ENCODE measurements at places on chromosomes 12 and 14. TPM values are rescaled to one million over a fixed set of nuclear protein-coding genes. Genes with fewer than 3 reads are reported as not detected.
A peak's percentile ranks its signal among the peaks of the same experiment; 100 is the strongest.

Gene LRP6
- 17.3 TPM for total RNA-seq

DNA sequence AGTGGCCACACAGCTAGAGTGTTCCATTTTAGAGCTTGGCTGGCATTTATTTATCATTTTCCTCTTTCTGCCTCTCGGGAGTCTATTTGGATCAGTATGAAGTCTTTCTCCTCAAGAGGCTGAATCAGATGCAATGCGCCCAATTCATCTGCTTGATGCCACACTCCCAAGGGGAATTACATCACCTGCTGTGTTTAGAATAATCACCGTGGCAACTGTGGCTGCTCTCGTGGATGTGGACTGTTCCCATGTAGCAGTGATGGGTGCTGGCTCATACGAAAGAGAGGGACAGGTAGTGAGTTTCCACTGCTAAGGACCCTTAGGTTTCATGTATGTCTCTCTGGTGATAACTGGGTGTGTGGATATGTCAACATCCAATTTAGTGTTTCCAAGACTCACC is 70.7 kb downstream of the SRRM4 start:
- H3K27me3 ChIP-seq, result no peaks in the 10 kb centered on the region
- no peaks in the 10 kb centered on the region for H3K36me3 ChIP-seq

- H3K4me1 ChIP-seq, result no peaks in the 10 kb centered on the region
- peaks cover 81% of the 10 kb centered on the region for H3K27me3 ChIP-seq
- no peaks in the 10 kb centered on the region for H3K36me3 ChIP-seq
- H3K27ac ChIP-seq, result no peak overlapping the region
- DNase-seq, result no peak
These were observed 68.2 kb upstream of the FAM181A start for GRCh38 chr14:93858896-93859295.

GRCh38 chr12:21615431-21615830 is 10.8 kb upstream of the GYS2 start:
- peak; percentile 2 for DNase-seq
- H3K27me3 ChIP-seq, result no peaks in the 10 kb centered on the region
- H3K4me3 ChIP-seq, result no peak overlapping the region
- no peak overlapping the region for H3K27ac ChIP-seq
- H3K4me1 ChIP-seq, result no peaks in the 10 kb centered on the region
- no peaks in the 10 kb centered on the region for H3K36me3 ChIP-seq

DNA sequence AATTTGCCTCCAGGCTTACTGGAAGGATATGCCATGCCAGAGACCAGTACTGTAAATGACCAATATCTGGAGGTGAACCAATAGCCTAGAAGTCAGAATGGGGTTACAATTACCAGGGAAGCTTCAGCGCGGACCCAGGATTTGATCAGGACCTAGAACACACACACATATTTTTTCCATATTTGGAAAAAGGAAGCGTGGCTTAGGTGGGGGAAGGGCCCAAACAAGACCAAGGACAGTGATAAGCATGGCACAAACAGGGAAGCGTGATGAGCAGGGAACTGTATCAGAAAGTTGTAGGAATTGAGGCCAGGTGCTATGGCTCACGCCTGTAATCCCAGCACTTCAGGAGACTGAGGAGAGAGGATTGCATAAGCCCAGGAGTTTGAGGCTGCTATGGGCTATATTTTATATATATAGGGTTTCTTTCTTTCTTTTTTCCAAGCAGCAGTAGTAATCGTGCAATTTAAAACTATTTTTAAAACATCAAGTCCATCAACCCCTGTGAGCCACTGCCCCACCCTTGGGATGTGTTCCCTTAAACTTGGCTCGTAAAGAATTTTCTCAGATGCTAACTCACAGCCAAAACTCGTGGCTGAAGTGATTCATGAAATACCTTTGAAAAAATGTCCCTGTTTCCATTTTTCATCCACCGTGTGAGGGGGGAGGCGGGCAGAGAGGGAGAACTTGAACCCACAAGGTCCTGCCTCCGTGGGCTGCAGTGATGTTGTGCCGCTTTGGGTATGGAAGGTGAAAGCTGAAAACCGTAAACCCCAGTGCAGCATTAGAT is 16.7 kb downstream of the HRK start:
- H3K27ac ChIP-seq, result peak overlapping the region; percentile 45
- peaks cover 25% of the 10 kb centered on the region for H3K4me1 ChIP-seq
- peak; percentile 92 for DNase-seq
- peak overlapping the region; percentile 34 for H3K4me3 ChIP-seq

Gene DCN
- not detected for total RNA-seq

DNA sequence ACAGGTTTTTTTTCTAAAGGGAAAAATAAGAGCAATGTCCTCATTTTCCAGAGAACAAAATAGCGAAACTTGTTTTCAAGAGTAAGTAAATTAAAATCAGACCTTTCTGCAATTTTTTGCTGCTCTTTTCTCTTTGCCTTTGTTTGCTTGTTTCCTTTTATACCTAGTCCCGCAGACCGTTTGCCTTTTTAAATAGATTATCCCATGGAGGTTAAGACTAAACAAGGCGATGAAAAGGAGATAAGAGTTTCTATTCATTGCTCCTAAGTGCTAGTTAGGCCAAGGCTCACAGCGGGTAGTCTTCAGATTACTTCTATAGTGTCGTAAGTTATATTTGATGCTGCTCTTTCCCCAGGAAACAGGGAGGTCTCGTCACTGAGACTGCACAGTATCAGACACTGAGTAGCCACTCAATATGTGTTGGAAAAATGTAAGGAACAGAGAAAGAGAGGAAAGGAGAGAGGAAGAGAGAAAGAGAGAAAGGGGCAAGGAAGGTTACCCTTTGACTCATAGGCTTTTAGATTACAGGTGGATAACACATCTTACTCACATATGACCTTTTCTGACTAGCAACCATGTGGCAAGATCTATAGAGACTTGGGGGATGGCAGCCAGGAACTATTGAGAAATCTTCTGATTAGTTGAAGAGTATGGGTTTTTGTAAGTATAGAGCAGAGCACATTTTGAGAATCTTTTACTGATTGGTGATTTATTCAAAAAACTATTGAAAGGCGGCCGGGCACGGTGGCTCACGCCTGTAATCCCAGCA is 107.5 kb upstream of the PARP11 start:
- DNase-seq, result no peak
- H3K4me3 ChIP-seq, result no peak overlapping the region
- H3K27me3 ChIP-seq, result peaks cover 13% of the 10 kb centered on the region
- H3K27ac ChIP-seq, result no peak overlapping the region
- H3K4me1 ChIP-seq, result no peaks in the 10 kb centered on the region

DNA sequence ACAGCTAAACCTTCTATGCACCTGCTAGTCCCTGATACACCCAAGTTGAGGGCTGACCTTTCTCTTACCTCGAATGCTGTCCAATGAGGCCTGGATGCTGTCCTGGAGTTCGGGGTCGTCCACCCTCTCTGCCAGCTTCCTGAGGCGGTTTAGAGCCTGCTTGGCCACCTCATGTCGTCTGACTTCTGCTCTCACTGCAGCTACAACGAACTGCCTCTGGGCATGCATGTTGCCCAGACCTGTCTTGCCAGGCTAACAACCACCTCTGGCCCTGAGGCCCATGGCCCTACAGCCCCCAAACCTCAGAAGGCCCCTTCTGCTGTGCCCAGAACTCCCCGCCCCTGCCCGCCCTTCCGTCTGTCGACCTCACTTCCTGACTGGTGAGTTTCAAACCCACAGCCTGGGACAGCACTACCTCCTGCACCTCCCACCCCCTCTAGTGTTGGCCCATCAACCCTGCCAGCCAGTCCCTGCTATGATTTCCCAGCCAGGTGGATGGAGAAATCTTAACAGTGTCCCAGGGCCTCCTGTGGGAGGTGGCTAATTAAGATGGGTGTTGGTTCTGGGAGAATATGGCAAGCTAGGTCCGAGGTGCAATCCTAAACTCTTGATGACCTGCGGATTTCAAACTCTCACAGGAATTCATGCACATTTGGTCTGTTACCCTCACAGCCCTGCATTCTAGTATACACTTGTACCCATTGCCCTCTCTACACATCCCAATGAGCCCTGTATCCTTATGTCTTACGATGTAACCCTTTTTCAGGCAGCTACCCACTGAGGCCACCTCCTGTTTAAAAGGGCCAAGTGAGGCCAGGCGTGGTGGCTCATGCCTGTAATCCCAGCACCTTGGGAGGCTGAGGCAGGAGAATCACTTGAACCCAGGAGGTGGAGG is 2.7 kb upstream of the TSPAN31 start:
- peaks cover 2% of the 10 kb centered on the region for H3K36me3 ChIP-seq
- H3K4me3 ChIP-seq, result no peak overlapping the region
- H3K27me3 ChIP-seq, result peaks cover 26% of the 10 kb centered on the region
- DNase-seq, result peak; percentile 19
- H3K27ac ChIP-seq, result no peak overlapping the region

DNA sequence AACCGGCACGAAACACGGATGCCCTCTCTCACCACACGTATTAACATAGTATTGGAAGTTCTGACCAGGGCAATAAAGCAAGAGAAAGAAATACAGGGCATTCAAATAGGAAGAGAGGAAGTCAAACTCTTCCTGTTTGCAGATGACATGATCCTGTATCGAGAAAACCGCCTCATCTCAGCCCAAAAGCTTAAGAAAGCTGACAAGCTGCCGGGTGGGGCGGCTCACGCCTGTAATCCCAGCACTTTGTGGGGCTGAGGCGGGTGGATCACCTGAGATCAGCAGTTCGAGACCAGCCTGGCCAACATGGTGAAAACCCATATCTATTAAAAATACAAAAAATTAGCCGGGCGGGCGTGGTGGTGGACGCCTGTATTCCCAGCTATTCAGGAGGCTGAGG is 17.7 kb downstream of the OR6S1 start:
- no peaks in the 10 kb centered on the region for H3K27me3 ChIP-seq
- no peaks in the 10 kb centered on the region for H3K36me3 ChIP-seq
- H3K4me1 ChIP-seq, result peaks cover 12% of the 10 kb centered on the region
- H3K27ac ChIP-seq, result no peak overlapping the region

DNA sequence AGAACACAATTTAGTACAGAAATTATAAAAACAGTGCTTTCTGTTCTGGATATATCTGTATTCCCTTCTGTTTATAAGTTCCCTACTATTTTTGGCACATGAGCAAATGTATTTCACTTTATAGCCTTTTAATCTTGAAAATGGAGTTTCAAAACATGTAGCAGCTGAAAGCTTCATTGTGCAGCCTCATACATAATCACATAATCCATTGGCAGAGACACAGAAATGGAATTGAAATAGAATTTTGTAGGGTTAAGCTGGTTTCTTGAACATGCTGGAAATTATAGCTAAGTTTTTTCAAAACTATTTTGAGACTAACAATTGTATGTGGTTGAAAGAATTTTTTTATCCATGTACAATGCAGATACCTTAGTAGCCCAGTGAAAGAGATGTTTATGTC is 614.3 kb upstream of the MDGA2 start:
- H3K27ac ChIP-seq, result no peak overlapping the region
- no peak for DNase-seq
- no peaks in the 10 kb centered on the region for H3K4me1 ChIP-seq
- no peaks in the 10 kb centered on the region for H3K36me3 ChIP-seq
- no peak overlapping the region for H3K4me3 ChIP-seq
- no peaks in the 10 kb centered on the region for H3K27me3 ChIP-seq

Gene FGF6
- not detected for total RNA-seq

DNA sequence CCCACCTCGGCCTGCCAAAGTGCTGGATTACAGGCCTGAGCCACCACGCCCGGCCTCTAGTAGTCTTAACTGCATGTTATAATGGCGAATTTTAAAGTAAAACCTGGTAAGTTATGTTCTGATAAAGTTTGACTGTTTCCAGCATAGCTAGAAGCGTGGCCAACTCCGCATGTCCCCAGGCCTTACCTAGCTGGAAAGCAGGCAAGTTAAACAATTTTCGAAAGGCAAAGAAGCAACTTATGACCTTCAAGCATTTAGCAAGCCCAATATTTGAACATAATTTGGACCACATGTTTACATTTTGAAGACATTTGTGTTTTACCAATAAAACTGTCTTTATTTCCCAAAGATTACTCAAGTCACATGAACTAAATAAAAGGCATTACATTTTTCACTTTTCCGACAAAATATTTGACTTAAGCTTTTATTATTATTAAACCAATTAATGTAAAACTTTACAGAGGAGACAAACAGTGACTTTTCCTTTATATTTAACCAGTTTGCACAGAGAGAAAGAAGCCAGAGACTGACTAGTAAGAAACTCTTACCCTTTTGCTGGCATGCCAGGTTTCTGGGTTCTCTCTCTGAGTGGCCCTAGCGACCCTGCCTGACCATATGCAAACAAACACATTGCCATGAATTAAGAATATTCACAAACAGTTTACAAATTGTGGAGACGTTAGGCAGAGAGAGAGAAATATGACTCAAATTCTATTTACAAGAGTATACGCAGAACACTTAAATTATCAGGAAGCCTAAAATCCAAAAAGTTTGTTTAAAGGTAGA is 106.3 kb downstream of the RIN3 start:
- H3K4me1 ChIP-seq, result peaks cover 26% of the 10 kb centered on the region
- H3K4me3 ChIP-seq, result no peak overlapping the region
- H3K36me3 ChIP-seq, result peaks cover 24% of the 10 kb centered on the region
- peak overlapping the region; percentile 49 for H3K27ac ChIP-seq
- no peaks in the 10 kb centered on the region for H3K27me3 ChIP-seq

Gene FGD4
- 3.9 TPM for total RNA-seq

DNA sequence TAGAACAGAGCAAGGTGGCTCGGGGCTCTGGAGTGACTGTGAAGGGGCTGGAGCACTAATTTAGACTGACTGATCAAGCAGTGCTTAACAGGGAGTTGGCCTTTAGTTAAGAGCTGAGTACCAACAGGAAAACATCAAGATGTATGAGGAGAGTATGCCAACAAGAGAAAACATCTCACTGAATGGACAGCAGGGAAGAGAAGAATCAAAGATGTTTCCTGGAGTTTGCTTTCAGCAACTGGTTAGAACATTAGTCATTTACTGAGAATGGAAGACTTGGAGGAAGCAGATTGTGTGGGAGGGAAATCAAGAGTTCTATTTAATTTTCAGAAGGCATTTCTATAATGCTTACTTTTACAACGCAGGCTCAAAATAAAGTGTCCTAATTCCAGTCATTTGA is 259.3 kb downstream of the ADAMTS20 start:
- H3K4me1 ChIP-seq, result peaks cover 5% of the 10 kb centered on the region
- no peak overlapping the region for H3K27ac ChIP-seq
- H3K4me3 ChIP-seq, result no peak overlapping the region
- no peaks in the 10 kb centered on the region for H3K27me3 ChIP-seq
- H3K36me3 ChIP-seq, result no peaks in the 10 kb centered on the region

Gene KRT82
- total RNA-seq, result 0.29 TPM

- H3K27ac ChIP-seq, result no peak overlapping the region
- H3K4me1 ChIP-seq, result peaks cover 16% of the 10 kb centered on the region
- DNase-seq, result peak; percentile 96
These were observed 2.2 kb downstream of the DACT1 start for GRCh38 chr14:58639842-58640484.

- no peaks in the 10 kb centered on the region for H3K36me3 ChIP-seq
- no peaks in the 10 kb centered on the region for H3K27me3 ChIP-seq
- no peak overlapping the region for H3K27ac ChIP-seq
- DNase-seq, result peak; percentile 52
These were observed 267.3 kb downstream of the AKAP6 start for GRCh38 chr14:32596390-32596789.

Gene TAS2R7
- total RNA-seq, result not detected

DNA sequence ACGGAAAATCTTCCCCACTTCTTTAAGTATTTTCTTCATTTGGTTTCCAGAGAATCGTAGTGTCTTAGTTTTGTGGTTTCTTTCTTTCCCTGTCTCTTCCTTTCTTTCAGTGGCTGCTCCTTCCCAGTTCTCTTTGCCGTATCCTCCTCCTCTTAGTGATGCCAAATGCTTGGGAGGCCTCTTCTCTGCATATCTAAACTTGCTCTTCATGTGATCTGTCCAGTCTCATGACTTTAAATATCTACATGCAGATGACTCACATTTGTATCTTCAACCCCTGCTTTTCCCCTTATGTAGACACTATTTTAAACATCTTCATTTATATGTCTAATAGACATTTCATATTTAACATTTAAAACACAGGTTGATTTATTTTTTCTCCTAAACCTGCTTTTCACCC is 149.2 kb downstream of the PTCSC3 start:
- H3K4me1 ChIP-seq, result no peaks in the 10 kb centered on the region
- DNase-seq, result no peak
- no peak overlapping the region for H3K27ac ChIP-seq

Data from PC-3 (cell line).